ENCODE measurements at places on chromosomes 3 and 15.

DNA sequence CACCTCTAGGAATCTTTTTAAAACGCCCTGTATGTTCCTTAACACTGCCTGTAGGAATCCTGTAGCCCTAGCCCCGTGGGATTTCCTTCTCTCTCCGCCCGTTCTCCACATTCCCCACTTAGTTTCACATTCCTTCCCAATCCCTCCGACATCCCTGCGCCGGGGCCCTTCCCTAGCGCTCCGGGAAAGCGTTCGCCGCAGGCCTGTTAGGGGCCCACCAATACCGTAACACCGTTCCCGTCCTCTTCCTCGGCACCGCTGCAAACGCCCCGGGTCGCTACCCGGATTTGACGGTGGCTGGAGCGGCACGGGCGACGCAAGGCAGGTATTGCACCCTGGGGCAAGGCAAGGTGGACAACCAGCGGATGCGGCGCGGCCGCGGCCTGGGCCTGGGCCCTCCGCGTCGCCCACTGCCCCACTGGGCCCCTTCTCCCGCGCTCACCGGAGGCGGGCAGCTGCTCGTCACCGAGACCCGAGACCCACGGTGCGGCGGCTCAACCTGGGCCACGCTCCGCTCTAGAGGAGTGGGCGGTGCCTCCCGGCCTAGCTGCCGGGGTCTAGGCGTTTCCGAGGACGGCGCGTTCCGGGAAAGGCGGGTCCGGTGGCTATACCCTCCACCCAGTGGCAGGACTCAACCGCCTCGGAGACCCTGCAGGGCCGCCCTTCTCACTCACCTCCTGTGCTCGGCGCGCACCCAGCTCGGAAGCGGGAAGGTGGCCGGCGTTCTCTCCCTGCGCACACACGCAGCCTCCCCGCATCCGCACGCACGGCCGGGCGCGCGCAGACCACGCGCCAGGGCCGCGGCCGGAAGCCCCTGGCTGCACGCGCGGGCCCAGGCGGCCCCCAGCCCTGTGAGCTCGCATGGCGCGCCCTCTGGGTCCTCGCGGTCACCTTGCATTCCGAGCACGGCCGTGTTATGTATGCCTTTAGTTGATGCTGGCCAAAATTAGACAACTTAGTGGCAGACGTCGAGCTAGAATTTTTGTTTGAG, at the start of gene B3GALNT1:
Gene B3GALNT1, minus strand, starts transcription at position 789 of the 991 bp plus-strand sequence. CDS start 18,595 bp downstream, outside the sequence.
- peak; percentile 19 for DNase-seq

DNA sequence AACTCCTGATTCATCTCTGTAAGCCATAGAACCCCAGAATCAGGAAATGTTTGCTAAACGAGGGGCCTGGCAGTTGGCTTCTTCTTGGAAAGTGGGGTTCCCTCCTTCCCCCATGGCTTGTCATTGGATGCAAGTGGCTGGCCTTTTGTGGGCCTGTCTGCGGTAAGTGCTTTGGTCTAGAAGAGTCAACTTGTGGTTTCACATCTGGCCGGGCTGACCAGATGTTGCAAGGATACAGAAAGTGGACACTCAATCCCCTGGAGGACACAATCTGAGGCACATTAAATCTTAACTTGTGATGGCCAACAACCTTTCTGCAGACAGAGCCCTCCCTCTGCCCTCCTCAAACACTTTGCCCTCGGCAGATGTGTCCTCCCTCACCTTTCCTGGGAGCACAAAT, 1.1 kb downstream of the FAH start:
- DNase-seq, result no peak

- no peak for DNase-seq
These were observed 102.3 kb upstream of the WDR72 start for GRCh38 chr15:53861792-53862191.

- DNase-seq, result no peak
These were observed 50.0 kb upstream of the ARHGEF26 start for GRCh38 chr3:154071146-154071545.

DNA sequence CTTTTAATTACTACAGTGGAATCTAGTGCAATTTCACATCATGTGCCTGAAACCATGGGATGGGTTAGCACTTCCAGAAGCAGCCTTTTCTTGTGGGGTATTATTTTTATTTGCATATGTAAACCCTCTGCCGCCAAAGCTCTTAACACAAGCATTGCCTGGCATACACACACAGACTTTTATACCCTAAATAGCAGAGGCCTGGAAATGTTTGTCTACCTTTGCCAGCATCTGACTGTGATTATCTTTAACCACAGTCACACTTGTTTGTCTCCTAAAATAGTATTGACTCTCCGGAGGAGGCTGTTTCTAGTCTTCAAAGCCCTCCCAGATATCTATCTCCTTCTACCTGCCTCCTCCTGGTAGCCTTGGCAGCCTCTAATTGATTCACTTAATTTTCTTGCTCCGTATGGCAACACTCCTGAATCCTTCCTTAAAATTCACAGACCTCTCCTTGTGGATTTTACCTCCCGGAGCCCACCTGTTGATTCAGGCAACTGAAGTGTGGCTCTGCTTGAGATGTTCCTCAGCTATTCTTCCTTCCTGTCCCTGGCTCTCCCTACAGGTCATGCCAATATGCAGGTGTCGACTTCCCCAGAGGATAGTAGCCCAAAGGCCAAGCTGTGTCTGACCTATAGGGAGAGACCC, 127.1 kb upstream of the UMPS start:
- DNase-seq, result no peak

DNA sequence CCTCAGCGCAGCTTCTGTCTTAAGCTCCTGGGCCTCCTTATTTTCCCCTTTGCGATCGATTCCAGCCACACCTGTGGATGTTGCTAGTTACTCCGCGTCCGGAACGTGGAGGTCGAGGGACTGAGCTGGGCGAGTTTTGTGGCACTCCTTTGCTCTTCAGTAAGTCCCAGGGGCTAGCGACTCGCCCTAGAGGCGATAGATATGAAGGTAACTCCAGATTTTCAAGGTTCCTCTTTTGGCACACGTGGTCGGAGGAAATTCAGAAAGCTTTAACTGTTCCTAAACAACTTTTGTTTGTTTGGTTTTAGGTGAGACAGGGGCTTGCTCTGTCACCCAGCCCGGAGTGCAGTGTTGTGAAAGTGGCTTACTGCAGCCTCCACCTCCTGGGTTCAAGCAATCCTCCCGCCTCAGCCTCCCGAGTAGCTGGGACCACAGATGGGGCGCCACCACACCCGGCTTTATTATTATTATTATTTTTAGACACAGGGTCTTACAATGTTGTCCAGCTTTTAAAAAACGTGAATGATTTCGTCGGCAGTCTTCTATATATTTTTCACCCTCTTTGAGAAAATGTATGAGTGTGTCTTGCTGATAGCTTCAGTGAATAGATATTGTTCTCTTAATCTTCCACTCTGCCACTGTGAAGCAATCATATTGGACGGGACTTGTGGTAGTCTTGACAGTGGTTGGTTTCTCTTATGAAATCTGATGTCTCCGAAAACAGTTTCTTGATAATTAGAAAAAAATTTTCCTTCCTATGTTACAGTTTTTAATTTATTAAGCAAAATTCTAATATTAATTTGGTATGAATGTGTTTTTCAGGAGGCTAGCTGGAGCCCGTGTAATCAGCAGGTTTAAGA, 785 bp downstream of the MFSD1 start:
- peak; percentile 5 for DNase-seq

DNA sequence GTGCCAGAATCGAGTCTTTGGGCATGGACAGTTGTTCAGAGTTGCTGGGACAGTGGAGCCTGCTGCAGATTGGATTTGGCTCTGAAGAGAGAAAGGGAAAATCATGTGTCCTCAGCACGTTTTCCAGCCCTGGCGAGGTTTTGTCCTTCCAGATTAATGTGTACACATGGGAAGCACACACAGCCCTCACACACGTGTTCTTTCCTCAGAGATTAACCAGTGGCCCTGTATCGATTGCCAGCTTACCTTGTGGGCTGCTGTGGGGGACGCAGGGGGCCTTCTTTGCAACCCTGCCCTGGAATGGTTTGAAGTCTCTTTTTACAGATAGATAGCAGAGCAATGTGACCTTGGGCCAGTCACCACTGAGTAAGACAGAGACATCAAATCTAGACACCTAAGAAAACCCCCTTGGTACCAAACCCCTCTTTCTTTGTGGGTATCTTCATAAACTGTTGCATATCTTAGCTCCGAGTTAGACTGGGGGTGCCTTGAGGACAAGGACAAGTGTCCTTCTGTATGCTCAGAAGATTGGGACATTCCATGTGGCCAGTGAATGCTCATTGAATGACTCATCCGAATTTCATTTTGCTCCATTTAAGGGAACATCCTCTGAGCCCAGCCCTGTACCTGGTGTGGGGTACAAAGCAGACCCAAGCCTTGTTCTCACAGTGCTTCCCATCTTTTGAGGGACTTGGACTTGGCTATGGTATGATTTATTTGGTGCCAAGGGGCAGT, 48.0 kb downstream of the SMAD6 start:
- DNase-seq, result no peak

DNA sequence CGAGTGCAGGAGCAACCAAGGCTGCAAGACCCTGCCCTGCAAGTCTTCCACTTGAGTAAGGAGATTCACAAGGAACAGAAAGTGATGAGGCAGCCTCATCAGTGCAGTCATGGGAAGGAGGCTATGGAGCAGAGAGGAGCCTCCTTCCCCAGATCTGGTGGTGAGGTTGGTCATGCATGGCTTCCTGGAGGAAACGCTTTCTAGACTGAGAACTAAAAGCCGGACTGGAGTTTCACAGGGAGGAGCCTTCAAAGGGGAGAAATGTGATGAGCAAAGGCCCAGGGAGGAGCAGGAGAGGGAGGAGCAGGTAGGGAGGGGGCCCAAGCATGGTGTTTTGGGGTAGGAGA, 139.9 kb downstream of the SRGAP3 start:
- no peak for DNase-seq

DNA sequence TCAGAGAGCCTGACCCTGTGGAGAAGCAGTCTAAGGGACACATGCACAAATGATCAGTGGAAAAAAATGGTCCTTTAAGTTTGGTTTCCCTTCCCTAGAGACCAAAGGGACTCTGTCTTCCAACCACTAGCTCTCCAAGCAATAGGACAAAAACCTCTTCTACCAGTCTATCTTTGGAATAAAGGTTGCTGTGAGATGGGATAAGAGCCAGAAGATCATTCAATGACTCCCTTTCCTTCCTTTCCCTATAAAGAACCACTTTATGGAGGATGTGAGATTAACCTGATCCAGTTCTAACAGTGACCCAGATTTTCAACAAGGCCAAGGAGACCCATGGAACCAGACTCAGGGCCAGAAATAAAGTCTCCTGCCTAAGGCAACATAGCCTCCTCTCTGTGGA, 74.8 kb downstream of the DHX30 start:
- DNase-seq, result no peak

DNA sequence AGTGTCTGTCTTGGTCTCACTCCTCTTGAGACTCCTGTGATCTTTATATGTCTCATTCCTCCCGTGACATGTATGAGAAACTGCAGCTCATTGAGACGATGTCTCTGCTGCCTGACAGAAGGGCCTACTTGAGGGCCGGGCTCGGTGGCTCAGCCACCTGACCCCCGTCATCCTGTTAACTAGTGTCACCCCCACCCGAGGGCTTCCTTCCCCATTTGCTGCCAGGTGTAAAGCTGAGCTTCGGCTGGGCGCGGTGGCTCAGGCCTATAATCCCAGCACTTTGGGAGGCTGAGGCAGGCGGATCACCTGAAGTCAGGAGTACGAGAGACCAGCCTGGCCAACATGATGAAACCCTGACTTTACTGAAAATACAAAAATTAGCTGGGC, 12.7 kb downstream of the SEMA4B start:
- DNase-seq, result no peak

DNA sequence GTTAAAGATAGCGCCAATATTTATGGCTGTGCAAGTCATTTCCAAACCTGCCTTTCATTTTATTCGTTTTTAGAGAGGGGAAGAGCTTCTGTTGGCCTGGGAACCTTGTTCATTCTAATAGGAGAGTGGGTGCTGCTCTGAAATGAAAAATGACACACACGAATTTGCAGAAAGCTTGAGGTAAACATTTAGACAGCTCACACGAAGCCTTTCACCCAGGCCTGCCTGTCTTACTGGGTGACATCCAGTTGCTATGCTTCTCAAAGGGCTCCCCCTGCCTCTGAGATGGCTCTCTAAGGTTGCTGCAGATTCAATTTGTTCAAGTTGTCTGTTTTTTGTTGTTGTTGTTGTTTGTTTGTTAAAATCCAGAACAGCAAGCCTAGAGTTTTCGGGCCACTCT, 18.2 kb downstream of the PEX5L start:
- DNase-seq, result no peak

- no peak for DNase-seq
These were observed 468.9 kb downstream of the FOXP1 start for GRCh38 chr3:71114610-71115009.

DNA sequence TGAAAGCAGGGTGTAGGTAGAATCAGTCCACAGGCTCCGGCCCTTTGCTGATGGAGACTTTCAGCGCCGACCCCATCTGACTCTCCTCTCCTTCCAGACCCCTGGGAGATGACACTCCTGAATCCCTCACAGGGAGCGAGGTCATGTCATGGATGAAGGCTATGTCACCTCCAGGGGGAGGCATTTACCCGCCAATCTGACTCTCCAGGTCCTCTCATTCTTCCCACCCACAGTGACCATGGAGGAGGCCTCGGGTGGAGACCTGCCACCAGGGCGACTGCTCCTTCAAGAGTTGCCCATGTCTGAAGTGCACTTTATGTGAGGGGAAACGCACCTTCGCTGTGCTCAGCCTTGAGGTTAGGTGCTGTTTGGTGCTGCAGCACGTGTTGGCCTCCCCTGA, 112.7 kb downstream of the KLF13 start:
- peak; percentile 37 for DNase-seq

- no peak for DNase-seq
These were observed 731.6 kb downstream of the NAALADL2 start for GRCh38 chr3:175590745-175591144.

DNA sequence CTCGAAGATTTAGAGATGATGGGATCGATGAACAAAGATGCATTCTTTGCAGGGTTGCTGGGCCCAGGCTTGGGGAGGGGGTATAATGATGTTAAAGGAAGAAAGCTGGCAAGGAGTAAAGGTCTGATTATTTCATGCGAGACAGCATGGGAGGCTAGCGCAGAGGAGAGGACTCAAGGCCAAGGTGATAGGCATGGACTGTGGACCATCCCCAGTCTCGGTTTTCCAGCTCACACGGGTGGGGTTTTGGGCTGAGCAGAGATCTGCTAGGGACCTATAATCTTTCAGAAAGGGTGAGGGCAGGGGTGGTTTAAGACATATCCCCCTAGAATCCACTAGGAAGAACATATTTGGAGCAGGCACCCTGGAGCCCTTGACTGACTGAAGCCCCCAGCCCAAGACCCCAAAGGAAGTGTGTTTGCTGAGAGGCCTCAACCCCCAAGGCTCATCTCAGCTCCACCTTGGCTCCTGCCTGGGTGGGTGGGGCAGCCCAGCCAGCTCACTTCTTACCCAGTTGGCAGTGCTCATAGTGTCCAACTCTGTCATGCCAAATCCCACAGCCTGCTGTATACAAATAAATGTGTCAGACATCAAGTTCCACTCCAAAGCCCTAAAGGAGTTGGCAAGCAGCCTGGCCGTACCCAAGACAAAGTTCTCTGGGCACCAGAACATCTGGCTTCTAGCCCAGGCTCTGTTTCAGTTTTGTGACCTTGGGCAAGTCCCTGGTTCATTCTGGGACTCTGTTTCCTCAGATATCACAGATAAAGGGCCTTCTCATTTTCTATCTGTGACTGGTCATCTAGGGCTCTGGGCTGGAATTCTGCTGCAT, 17.9 kb downstream of the ACSBG1 start:
- no peak for DNase-seq

DNA sequence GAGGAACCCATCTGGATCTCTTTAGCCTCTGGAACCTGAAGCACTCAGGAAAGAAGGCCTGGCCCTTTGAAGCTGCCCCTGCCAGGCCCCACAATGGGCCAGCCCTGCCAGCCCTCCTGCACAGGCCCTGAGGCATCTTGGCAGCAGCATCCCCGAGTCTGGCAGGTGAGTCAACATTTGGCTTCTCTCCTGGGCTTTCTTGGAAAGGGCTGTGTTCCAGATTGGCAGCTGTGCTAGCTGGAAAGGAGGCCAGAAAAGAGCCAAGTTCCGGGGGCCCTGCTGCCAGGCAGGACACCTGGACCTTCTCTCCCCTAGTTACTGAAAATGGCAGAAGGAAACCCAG, 187.2 kb downstream of the SHQ1 start:
- DNase-seq, result no peak
